ENCODE measurements at places on chromosomes 12 and 14.

DNA sequence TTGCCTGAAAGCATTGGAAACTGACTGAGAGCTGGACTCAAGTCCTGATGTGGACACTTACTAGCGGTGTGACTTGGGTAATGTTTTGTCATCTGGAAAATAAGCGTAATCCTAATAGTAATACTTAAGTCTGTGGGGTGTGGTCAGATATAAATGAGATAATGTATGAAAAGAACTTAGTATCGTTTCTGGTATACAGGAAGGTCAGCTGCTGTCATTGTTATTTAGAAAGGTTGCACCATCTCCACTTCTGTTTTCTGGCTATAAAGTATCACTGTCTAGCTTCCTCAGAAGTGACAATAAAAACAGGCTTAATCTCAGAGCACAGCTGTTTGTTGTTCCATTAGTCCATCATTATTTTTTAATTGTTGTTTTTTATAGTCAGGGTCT, 34.1 kb upstream of the TUBA1C start:
- DNase-seq: no peak

- DNase-seq: no peak
Measured at GRCh38 chr12:54172168-54172567, 16.6 kb downstream of the SMUG1 start.

- DNase-seq: no peak
Measured at GRCh38 chr14:96512602-96513397, 10.6 kb downstream of the PAPOLA start.

DNA sequence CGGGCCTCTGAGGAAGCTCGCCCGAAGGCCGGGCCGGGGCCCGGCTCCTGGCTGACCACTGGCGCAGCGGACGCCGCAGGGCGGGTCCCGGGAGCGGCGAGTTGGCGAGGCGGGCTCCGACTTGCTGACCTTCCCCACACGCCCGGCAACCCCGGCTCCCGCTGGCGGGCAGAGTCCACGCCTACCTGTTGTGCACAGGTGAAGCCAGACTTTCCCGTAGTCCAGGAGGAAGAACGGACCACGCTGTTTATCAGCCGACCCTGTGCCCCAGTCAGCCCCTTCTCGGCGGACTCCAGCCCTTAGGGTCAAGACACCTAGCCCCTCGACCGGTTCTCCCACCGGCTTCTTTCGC, 407 bp downstream of the HEATR5A start:
- no peak for DNase-seq

- DNase-seq: no peak
Measured at GRCh38 chr14:104926619-104927431, 2.1 kb downstream of the PLD4 start.

DNA sequence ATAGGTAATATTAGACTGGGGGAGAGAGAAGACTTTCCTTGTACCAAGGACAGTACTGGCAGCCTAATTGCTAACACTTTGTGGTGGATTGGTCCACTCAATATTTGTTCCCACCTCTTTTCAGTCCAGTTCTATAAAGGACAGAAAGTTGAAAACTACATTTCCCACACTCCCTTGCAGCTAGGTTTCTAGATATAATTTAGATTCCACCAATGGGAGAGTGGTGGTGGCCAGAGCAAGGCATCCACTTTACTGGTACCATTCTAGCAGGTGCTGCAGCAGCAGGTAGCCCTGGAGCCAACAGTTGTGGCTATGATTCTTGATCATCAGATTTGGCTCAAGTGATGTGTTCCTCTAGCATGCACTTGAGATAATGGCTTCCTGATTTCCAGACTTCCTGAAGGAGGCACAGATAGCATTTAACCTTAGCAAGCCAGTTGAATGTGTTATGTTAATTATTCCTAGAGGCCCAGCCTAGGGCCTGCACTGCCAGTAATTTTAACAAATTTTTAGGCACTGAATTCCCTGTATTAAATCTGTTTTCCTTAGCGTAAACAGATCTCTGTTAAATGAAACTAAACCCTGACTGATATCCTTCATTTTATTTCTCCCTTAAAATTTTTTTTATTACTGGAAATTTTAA, 24.4 kb downstream of the SLC38A1 start:
- no peak for DNase-seq

GRCh38 chr14:29749327-29749726, 178.3 kb downstream of the PRKD1 start:
- DNase-seq: no peak

DNA sequence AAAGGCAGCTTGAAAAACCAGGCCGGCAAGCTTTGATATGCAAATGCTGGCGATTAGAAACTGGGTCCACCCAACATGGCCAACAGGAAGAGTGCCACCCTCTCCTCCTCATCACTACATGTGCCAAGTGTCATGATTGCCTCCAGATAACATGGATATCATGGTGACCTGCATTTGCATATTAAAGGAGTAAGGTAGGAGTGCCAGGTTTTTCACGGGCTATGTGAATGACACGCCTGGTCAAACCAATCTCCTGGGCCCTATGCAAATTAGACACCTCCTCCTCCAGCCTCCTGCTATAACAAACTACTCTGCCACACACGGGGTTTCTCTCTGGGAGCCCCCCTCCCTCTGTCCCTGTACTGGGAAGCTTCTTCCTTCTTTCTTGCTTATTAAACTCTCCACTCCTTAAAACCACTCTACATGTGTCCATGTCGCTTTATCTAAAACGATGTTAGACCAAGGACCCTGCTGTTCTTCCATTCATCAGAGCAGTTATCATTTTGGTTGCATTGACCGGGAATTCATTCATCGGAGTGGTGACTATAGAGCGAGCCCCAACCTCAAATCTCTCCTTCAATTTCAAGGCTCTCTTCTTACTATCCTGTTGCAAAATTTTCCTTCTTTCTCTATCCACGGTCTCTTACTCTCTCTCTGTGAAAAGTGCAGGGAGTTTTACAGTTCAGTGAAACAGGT, 27.5 kb downstream of the APOBEC1 start:
- no peak for DNase-seq

DNA sequence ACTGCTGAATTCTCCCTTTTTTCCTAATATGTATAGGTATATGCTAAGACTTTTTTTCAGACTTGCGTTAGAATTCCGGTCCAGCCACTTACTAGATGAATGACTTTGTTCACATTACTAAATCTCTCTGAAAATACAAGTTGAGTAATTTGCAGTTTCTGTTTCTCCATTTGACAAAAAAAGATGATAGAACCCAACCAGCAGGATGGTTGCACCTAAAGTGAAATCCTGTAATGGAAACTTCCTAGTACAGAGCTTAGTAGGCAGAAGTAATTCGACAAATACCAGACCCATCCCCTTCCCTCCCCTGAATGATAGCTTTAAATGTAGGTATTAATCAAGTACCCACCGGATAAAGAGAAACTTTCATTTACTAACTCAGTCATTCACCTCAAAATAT, 113.6 kb upstream of the RAP1B start:
- DNase-seq: no peak

DNA sequence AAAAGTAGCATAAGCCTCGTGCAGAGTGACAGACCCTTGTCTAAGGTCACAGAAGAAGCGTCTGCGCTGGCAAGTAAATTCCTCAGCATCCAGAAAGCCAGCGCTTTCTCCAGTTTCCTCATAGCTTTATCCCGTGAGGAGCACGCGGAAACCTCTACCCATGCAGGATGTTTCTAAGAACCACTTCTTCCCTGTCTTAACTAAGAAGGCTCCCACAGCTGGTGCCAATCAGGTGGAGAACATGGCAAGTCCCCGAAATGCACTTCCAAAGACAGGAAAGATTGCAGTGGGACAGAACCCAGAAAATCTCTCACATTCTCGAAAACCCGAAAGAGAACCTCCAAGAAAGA, 968 bp upstream of the ARID4A start:
- DNase-seq: no peak

DNA sequence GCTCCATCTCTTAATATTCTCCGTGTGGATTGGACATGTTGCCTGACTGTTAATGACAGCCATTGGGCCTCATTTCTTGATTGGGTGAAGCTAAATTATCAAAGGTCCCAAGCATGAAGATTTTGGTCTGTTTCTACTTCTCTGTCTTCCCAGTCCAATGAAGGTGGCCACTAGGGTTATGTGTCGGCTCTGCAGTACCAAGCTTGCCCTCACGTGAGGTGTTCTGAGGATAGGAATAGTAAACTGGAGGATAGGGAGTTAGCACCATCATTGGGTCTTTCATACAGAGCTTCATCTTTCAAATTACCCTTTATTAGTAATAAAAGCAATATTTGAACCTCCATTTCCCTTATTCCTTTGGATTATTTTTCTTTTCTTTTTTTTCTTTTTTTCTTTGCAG, 21.9 kb upstream of the BICD1 start:
- DNase-seq: no peak

GRCh38 chr12:60872850-60873713, 1277.3 kb downstream of the SLC16A7 start:
- DNase-seq: no peak

DNA sequence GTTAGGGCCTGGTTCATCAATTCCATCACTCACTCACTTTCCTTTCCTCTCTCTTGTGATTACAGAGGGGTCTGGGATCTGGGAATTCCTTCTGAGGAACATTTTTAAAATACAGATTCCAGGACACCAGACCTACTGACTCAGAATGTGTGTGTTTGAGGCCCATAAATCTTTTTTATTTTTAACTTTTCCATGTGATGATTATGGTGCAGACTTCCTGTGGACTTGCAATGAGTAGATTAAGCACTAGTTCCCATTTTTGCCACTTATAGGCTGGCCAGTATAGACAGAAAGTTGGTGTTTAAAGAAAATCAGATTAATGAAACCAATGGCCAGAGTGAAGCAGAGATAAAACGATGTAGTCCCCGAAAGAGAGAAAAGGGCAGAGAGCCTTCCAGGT, 28.1 kb downstream of the SLC41A2 start:
- no peak for DNase-seq

- no peak for DNase-seq
Measured at GRCh38 chr14:52059649-52060048, 9.2 kb downstream of the NID2 start.

- DNase-seq: no peak
Measured at GRCh38 chr12:79298506-79298905, 392.3 kb downstream of the PAWR start.

DNA sequence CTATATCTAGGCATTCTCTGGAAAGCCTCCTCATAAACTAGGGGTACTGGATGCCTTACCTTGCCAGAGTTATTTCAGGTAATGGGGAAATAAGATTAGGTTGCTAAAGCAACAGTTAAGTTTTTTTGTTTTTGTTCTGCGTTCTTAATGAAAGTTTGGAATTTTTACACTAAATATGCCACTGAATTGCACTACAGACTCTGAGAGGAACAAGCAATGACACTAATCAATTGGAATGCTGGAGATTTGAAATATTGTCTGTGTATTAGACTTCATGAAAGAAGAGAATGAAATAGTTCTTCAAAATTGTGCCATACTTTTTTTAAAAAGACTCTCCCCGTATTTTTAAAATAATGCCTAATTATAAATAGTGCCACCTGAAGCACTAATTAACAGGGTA, 287.8 kb downstream of the NAV3 start:
- DNase-seq: no peak

Data from stimulated activated CD4-positive, alpha-beta T cell treated with anti-CD3 and anti-CD28 coated beads, Interleukin-4, amount 100 ng/mL, for 48 hours (primary cell).